Thyroid gland (tissue), 4 donors: ENCODE measurements at places on chromosomes 7 and 10. TPM values are rescaled to one million over a fixed set of nuclear protein-coding genes. Genes with fewer than 3 reads are reported as not detected.

The FEZF1 gene
- not detected for total RNA-seq

The GPR15LG gene
- total RNA-seq: not detected

- DNase-seq: no peak
Measured at GRCh38 chr7:74452748-74453321, 871 bp upstream of the GTF2IRD1 start.

- no peak for DNase-seq
Measured at GRCh38 chr7:105122619-105123018, 108.6 kb downstream of the KMT2E start.

DNA sequence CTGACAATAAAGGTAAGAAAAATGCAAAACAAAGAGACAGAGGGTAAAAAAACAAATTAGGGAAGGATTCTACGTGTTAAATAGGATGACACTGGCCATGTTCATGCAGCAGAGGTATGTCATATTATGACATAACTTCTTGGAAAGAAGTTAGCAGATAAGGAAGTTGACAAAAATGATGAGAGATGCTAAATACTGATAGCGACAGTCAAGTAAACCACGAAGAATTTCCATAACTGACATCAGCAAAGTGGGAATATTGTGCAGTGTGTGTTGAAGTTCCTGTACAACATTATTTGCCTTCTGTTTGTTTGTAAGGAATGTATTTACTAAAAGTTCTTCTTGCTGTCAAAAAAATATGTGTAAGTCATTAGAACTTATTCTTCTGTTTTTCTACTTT is 29.5 kb downstream of the MDH2 start:
- no peak for DNase-seq

DNA sequence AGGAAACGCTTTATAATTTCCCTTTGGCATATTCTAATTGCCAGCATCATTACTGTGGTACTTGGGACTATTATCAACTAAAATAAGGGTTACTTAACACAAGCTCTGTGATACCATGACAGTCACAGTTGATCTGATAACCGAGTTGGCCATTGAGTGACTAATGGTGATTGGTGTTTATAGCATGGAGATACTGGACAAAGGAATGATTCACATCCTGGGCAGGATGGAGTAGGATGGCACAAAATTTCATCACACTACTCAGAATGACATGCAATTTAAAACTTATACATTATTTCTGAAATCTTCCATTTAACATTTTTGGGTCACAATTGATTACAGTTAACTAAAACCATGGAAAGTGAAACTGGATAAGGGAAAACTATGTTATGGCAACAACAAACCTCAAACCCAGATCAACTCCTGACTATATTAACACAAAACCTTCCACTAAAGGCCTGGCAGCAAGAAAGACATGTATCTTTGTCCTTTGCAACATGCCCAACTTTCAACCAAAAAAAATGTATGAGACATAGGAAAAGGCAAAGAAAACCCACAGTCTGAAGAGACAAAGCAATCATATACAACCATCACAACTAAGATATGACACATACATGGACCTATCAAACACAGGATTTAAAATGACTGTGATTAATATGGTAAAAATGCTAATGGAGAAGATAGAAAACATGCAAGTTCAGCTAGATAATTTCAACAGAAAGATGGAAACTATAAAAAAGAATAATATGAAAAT is 208.5 kb upstream of the NRP1 start:
- no peak for DNase-seq

The NKX1-2 gene
- not detected for total RNA-seq

DNA sequence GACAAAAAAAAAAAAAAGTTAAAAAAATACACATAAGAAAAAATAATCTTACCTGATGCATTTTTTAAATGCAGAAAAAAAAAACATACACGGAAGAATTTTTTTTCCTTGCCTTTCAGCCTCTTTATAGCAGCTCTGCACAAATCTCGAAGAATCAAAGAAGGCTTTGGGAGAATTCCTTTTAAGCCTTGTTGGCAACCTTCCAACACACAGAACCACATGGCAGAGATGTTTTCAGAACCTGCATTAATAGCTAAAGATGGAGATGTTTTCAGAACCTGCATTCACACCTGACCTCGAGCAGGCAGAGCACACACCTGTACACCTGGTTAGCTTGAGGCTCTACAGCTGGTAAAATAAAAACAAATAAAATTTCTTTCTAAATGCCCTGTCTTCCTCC is 65.6 kb downstream of the DOCK4 start:
- DNase-seq: no peak

- DNase-seq: no peak
Measured at GRCh38 chr7:134946260-134946659, 40.0 kb upstream of the AGBL3 start.

GRCh38 chr10:129500617-129501339 is 33.7 kb downstream of the MGMT start:
- DNase-seq: no peak
